ENCODE measurements at places on chromosomes 5 and 9. TPM values are rescaled to one million over a fixed set of nuclear protein-coding genes. Genes with fewer than 3 reads are reported as not detected.

DNA sequence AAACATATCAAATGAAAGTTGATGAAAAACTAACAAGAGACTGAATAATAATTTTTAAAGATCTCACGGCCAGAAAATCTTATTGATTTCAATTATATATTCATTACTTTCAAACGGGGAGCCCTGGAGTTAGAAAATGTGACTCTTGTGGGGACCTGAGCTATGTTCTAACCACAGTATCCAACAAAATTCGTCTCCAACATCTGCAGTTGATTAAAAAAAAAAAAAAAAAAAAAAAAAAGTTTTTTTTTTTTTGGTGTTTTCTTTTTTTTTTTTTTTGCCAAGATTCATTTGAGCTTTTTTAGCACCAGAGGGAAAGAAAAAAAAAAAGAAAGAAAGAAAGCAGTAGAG is 144.3 kb upstream of the PIK3R1 start:
- DNase-seq: no peak

- no peak for DNase-seq
Observed at GRCh38 chr9:38229504-38230155, 160.6 kb upstream of the SHB start.

DNA sequence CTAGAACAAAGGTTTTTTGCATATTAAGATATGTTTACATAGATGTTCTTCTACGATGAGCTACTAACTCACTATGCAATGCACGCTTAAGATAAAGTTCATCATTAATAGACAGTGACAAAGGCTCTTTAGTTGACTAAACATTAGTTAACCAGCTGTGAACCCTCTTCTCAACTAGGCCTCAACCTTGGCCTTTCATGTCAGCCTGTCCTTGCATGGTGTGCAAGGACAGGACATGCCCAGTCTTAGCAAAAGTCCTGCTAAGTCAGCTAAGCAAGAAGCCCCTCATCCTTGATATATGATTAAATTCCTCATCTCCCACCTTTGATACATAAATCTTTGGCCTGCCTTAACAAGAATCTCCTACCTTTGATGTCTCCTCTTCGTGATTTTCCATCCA is 50.9 kb downstream of the PLPP1 start:
- DNase-seq: no peak

DNA sequence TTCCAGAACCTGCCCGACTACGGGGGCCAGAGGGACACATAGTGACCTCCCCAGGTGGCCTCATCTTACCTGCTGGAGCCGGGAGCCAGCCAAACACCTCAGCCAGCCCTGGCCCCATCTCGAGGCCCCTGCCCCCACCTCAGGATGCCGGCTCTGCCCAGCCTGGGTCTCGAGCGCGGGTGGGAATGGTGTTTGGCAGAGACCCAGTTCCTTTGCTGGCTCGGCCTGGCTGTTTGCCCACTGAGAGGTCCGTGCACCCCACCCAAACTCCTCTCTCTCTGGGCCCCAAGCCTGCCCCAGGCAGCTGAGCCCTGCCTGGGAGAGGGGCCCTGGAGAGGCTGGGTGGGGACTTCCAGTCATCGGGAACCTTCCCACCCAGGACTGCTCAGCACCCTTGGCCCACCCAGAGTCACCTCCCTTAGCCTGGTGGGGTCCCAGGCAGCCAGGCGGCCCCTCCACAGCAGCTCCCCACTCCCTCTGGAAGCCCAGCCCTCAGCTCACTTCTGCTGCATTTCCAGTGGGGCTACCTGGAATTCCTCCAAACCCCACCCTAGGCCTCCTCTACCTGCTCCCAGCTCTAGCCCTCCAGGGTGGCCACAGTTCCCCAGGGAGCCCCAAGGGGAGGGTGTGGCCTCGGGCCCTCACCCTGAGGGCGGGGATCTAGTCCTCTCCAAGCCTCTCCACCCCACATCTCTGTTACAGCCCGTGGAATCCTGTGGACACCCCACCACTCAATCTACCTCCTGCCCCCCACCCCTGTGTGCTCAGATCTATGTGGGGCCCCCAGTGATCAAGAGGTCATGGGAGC is 42.4 kb upstream of the UBAC1 start:
- DNase-seq: no peak

MED7 gene
- total RNA-seq: 8.6 TPM
